ENCODE measurements at places on chromosomes 3 and 15.

DNA sequence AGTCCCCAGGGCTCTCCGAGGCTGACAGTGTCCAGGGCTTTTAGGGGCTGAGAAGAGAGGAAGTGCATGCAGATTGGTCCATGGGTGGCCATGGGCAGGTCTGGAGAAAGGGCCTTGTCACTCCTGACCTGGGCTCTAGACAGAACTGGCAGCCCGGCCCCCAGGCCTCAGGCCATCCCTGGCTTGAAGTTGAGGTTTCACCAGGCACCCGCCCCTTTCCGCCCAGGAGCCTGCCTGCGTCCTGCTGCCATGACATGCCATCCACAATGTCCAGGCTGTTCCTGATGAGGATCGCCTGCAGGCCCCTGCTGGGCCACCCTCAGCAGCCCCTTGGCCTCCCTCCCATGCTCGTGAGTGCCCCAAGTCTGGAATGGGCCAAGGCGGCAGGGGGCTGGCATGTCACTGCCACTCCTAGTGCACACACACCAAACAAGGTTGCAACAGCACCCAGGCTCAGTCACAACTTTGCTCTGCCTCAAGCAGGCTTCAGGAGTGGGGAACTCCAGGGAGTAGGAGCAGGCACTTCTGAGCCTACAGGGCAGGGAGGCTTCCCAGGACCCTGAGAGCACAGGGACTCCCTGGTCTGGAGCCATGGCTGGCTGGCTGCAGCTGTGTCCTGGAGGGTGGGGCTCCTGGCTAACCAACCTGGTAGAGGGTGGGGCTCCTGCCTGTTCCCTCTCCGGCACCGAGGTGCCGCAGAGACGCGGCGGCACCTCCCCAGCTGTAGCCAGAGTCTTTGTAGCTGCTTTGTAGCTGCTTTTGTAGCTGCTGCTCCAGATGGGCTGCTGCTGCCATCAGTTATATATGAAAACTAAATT, 1457.1 kb upstream of the GBE1 start:
- DNase-seq, result no peak

GRCh38 chr3:33149342-33149741, 35.5 kb downstream of the CRTAP start:
- no peak for DNase-seq

- DNase-seq, result no peak
Observed at GRCh38 chr3:11757441-11757875, 89.2 kb downstream of the TAMM41 start.

- no peak for DNase-seq
Observed at GRCh38 chr3:100836661-100837060, 127.4 kb downstream of the TFG start.

DNA sequence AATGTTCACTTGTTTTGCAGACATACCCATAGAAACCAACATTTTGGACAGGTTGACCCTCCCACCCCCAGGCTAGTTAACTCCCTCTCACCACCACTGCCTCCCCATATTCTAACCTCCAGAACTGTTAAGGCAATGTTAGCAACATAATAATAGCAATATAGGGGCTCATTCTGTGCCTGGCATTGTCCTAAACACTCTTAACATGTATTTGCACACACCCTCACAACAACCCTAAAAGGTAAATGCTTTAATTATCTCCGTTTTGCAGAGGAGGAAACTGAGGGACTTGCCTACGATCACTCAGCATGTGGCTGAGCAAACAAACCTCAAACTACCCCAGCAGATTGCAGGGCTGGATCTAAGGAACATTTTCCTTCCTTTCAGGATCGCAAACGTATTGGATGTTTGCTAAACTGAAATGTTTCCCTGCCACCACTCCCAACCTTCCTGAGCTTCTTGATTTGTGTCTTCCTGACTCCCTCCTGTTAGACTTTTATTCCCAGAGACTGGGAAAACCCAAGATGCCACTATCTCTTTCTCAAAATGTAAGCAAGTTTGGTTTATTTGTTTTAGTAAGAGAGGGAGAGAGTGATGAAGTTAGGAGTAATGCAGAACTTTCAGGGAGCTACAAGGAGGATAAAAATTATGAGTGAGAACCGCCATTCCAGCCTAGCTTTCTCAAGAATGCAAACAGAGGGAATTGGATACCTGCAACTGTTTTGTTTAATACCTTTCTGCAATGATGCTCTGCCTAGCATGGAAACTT, 1.3 kb downstream of the SCG5 start:
- DNase-seq, result no peak
